ENCODE measurements at places on chromosomes 6 and 20.

GRCh38 chr6:12439296-12439695 is 149.1 kb downstream of the EDN1 start:
- DNase-seq, result no peak

GRCh38 chr6:122751326-122751725 is 28.2 kb upstream of the FABP7 start:
- DNase-seq, result no peak

- no peak for DNase-seq
These were observed 54.0 kb upstream of the PLN start for GRCh38 chr6:118494091-118494490.

DNA sequence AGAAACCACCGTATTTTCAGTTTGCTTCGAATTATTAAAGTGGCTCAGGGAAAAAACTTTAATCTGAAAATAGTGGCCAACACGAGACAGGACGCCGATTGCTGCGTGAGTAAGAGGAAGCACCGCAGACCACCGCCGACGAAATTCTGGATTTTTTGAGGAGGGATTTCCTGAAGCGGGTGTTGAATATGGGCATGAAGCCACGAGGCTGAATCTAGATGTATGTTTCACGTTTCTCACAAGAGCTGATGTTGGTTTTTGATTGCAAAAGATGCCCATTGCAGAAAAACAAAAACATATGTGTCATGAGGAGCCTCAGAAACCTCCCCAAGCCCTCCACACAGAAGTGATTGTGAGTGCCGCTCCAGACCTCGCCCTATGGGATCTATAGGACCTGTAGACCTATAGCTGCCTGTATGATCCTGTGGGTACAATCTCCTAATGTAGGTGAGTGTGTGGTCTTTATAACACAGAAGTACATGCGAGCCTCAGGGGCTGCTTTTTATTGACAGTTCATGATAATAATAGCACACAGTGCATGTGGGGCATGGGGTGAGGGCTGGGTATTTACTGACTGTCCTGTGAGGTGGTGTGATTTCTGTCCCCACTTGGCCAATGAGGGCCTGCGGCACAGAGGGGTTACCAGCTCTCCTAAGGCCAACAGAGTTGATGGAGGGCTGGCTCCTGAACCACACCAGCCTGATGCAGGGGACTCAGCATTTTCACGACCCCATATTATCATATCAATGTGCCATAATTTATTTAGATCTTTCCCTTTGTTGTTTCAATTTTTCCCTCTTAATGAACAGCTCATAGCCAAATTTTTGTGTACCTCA is 243.9 kb downstream of the DLL1 start:
- DNase-seq, result no peak

- no peak for DNase-seq
These were observed 51.2 kb downstream of the HNF4A start for GRCh38 chr20:44406572-44407137.

DNA sequence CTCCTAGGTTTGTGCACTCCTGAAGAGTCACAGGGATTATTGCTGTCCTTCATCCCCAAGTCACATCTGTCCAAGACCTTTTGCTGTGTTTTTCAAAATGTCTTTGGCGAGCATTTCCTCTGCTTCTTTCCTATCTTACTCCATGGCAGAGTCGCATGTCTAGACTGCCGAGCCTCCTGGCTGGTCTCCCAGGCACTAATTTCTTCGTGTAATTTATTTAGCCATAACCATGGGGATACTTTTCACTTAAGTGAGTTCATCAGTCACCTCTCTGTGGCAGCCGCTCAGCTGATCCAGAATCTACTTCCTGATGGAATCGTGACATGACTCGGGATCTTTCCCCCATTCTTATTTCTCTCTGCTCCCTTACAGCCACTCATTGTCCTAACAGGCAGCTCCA is 25.8 kb downstream of the ADGRF5 start:
- DNase-seq, result no peak

GRCh38 chr20:49590163-49591017 is 22.5 kb upstream of the PTGIS start:
- DNase-seq, result no peak

GRCh38 chr20:17525650-17526049 is 5.5 kb downstream of the BFSP1 start:
- no peak for DNase-seq

DNA sequence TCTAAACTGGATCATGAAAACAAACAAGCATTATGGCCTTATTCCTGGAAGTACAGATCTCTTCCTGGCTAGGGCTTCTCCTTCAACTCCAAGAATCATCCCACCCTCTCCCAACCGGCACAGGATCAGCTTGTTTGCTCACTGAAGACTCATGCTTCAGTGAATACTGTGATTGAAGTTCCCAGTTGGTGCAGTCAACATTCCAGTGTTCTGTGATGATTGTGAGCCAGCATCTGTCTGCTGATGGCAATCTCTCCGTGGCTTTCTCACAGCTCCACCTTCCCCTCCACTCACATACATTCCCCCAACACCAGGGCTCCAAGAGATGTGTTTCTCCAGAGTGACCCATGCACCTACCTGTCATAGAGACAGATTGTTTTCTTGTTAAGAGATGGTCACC is 421.3 kb upstream of the BTBD3 start:
- no peak for DNase-seq

GRCh38 chr6:31401403-31401802 is 2.0 kb upstream of the MICA start:
- DNase-seq, result peak; percentile 65

GRCh38 chr20:47642624-47643023 is 140.9 kb downstream of the NCOA3 start:
- DNase-seq, result no peak

DNA sequence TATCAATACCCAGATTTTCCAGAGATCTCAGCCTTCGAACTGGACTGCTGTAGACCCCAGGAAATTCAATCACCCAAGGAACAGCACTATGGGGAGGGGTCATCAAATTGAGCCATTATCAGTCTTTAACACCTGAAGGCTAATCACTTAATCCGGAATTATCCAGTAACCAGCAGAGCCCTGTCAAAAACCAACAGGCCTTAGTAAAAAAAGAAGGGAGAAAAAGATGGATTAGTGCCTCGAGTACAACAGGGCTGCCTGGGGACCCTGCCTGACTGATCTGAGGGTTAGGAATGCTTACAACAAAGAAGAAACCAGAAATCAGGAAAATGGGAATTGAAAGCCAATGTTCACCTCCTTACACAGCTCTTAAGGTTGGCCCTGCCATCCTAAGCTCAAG is 7.6 kb downstream of the RRAGD start:
- no peak for DNase-seq

DNA sequence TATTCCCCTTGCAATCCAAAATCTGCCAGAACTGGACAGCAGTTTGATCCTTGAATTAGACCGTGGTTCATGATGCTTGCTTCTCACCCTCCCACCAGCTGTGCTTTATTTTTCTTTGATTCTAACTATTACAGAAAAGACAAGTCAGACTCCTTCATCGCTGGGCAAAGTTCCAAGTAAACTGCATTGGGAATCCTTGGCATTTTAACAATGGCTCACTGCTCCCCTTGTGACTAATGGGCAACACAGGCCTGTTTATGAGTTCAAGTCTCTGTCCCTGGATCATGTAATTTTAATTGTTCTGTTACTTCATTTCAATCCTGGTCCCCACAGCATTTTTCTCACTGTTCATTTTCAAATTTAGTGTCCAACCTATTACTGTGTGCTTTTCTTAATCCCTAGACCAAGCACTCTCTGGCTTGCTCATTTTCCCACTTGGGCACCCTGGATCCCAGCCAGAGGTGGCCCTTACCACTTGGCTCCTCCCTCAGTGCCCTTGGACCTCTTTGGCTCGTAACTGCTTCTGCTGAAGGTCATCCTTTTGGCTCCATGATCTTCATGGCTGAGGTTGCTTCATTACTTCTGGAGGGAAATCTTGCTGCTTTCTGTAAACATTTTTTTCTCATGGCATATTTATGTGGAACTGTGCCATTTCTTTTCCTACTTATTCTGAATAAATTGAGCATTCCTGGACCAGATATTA is 32.8 kb downstream of the PSMB9 start:
- no peak for DNase-seq

DNA sequence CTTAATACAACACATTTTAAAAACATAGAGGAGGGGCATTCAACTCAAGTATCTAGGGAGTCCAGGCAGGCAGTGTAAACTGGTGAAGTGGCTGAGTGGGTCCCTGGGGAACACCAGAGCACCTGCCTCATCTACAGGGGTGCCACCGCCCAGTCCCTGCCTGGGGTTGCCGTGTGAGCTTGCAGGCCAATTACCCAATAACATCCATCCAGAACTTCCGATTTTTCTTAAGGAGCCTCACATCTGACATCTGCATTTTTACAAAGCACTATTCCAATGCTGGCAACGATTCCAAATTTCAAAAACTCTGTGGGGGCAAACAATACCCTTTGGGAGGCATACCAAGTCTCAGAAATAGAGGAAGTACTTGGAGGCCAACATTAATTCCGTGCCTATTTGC is 288.4 kb upstream of the TSHZ2 start:
- DNase-seq, result no peak

- no peak for DNase-seq
These were observed 970.5 kb downstream of the EYS start for GRCh38 chr6:64736421-64736950.

DNA sequence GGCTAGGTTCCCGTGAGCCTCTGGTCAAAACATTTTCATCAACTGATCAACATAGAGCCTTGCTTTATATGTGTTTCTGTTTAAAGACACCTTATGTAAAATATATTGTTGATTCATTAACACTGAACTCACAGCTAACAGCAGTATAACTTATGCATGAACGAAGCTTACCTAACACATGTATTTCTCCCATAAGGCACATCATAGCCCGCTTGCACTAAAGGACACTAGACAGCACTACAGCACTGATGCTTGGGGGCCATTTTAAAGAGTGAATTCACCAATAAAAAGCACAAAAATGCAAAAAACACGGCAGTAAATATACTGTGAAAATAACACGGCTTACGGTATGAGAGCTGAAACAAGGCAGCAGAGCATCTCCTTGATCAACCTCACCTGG is 4.0 kb downstream of the FLOT1 start:
- DNase-seq, result no peak

GRCh38 chr6:6884193-6884627 is 223.6 kb upstream of the RREB1 start:
- no peak for DNase-seq

- no peak for DNase-seq
These were observed 183.7 kb downstream of the MBOAT1 start for GRCh38 chr6:20028562-20028961.

GRCh38 chr6:65229825-65230224 is 477.2 kb downstream of the EYS start:
- no peak for DNase-seq

DNA sequence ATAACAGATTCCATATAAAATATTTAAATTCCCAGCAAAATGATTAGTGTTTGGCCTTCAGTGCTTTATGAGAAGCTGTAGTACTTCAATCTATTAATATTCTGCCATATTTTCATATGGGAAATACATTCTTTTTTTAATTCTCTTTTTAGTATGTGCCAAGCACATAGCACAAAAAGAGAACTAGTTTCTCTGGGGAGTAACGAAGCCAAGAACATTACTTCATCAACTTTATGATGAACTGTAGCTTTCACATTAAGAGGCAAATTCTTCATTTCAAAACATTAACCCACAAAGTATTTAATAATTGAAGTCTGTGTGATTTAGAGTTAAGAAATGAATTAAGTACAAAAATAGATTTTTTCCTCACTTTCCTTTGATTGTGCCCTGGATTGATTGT is 281.0 kb upstream of the EYS start:
- no peak for DNase-seq

GRCh38 chr6:119226089-119226488 is 123.5 kb downstream of the MAN1A1 start:
- DNase-seq, result no peak

- no peak for DNase-seq
These were observed 672 bp downstream of the CARMIL1 start for GRCh38 chr6:25279748-25280343.

GRCh38 chr20:62378215-62378614 is 8.7 kb upstream of the RPS21 start:
- peak; percentile 92 for DNase-seq

DNA sequence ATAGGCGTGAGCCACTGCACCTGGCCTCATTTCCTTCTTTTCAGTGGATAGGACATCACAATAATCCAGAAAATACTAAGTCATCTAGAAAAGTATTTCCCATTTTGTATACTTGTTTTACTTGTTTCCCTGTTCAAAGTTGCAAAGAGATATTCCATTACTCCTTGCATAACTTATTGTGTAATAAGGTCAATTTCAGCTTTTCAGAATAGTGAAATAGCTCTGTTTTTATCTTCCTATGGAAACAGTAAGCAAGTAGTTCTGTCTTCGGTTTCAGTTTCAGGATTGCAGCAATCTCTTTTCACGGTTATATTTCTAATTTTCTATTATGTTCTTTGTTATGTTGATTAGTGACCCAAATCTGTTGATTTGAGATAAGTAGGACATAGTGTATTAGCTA is 6.0 kb downstream of the STX11 start:
- no peak for DNase-seq

GRCh38 chr6:112806163-112806865 is 459.2 kb downstream of the RFPL4B start:
- DNase-seq, result no peak

GRCh38 chr6:87068795-87069194 is 26.1 kb downstream of the CGA start:
- DNase-seq, result no peak

DNA sequence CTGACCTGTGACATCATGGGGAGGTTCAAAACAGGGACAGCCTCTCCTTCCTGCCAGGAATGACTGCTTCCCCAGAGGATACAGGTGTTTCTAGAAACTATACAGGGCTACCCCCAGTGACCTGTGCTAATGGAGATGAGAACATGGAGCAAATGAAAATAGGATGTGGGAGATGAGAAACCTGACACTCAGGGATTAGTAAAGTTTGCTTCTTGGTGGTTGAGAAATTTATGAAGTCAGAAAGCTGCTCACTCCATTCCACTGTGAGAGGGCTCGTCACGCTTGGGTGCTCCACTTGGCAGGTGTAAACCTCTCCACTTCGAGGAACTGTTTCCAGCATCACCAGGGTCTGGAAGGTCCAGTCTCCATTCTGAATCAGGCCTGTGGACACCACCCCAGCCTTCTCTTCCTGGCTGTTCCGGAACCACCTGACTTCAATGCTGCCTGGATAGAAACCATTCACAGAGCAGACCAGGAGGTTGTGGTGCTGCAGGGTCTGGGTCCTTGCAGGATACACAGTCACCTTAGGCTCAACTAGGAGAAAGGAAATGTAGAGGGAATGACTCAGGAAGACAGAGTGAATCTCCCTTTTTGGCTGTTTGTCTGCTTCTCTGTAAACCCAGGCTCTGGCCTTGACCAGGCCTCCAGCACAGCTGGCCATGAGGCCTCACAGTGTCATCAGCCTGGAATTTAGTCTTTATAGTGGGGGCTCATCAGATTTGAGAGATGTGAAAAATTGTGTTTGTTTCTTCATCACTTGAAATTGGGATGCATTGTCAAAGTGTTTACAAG is 10.8 kb downstream of the HLA-DRB5 start:
- no peak for DNase-seq

- no peak for DNase-seq
These were observed 145.2 kb downstream of the DTNBP1 start for GRCh38 chr6:15517600-15517999.

- DNase-seq, result no peak
These were observed 343.8 kb upstream of the MMS22L start for GRCh38 chr6:97626671-97627441.
